ENCODE measurements at places on chromosomes 11 and 22.

- DNase-seq, result peak; percentile 19
Measured at GRCh38 chr22:36486619-36487384, 5.4 kb upstream of the TXN2 start.

DNA sequence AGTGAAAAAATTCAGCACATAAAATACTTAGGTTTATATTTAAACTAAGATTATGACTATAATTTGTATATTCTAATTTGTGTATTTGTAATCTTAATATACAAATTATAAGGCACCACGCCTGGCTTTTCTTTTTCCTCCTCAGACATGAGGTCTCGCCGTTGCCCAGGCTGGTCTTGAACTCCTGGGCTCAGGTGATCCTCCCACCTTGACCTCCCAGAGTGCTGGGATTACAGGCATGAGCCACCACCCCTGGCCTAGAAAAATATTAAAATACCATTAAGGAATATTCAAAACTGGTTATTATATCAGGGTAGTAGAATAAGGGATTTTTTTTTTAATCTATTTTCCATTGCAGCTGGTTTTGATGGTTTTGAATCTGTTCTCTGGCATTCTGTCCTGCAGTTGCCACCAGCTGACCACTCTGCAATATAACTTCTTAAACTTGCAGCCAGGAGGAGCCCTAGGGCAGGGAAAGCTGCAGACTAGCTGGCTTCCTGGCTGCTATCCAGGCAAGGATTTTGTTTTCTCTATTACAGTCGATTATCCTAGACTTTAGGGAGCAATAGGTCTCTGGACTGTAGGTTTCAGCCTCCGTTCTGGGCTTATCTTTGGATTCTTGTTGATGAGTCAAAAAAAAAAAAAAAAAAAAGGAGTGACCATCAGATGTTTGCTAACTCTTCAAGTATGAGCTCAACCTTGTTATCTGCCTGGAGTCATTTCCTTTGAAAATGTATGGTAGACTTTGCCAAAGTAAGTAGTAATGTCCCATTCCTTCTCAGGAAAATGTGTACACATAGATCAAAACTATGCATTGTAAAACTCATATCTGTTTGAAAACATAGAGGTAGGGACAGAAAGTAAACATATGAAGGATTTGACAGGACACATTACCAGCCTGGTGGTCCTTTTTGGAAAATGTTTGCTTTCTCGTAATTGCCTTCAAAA is 13.2 kb downstream of the POLA2 start:
- no peak for DNase-seq

DNA sequence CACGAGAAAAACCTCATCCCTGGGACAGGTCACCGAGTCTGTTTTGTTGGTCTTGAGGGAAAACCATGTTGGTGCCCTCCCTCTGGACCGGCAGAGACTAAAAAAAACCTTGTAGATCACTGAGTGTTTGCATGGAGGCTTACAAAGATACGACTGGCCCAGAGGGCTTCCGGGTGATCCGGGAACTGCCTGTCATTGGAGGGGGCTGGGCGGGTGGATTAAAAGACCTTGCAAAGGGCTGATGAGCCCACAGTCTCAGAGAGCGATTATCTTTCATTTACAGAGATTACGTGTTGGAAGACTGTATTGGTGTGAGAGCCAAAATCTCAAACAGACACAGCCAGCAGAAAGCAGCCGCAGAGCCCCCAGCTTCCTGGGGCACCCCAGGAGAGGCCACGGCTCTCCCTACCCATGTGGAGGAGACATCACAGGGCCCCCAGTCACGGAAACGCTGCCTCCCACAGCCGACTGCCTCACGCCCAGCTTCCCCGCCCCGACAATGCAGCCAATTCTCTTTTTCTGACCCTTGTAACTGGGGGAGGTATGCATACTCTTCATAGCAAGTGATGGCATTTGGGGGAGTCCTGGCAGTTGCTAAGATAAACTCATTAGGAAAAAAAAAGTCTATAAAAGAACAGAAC is 426.4 kb downstream of the CTTN start:
- no peak for DNase-seq

DNA sequence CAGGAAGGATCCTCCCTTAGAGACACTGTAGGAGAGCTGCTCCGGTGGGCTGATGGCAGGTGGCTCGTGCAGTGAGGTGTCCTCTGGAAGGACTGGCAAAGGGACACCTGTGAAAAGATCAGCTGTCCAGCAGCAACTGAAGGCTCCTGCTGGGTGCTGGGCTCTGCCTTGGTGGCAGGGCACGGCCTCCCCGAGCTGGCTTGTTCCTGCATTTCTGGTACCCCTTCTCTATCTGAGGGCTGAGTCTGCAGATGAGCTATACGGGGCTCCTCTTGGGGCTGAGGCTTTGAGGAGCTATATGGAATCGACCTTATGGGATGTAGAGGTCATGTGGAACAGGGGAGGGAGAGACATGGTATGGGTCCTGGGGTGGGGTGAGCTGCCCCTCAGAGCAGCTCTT is 875.8 kb downstream of the BRD1 start:
- no peak for DNase-seq

DNA sequence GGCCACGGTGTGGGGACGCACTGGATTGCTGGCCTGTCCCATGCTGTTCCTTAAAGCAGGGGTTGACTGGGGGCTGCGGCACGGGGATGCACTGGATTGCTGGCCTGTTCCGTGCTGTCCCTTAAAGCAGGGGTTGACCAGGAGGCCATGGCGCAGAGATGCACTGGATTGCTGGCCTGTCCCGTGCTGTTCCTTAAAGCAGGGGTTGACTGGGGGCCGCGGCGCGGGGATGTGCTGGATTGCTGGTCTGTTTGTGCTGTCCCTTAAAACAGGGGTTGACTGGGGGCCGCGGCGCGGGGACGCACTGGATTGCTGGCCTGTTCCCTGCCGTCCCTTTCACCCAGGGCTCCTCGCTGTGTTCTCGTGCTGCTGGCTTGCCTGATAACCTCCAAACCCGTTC is 383.4 kb downstream of the TBC1D22A start:
- DNase-seq, result no peak

- DNase-seq, result no peak
Measured at GRCh38 chr22:30804626-30805025, 110.0 kb downstream of the OSBP2 start.

DNA sequence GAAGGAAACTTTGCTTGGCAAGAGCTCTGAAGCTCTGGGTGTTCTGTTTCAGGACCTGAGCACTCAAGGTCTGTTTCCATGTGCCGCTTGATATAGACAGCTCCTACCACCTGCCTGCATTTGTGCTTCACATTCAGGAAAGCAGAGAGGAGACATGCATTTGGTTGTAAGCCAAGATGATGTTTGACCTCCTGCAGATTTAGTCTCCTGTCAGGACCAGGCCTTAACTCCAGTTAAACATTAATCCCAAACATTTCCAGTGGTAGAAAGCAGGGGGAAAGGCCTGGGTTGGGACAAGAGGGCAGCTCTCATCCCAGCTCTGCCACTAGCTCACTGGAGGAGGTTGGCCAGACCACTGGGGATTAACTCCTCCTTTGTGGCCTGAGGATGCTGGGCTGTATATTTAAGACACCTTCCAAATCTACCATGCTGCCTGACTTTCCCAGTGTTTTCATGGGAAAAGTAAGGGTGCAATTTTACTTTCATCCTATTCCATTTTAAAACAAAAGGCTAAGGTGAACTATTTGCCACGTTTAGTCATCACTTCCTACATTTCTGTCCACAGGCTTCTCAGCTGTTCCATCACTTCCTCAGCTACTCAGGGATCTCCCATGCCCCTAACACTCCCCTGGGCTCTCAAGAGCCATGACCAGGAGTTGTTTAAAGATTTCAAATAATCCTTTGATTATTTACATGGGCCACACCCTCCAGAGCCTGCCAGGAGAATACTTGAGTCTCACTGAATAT is 80.9 kb downstream of the INSC start:
- DNase-seq, result no peak

DNA sequence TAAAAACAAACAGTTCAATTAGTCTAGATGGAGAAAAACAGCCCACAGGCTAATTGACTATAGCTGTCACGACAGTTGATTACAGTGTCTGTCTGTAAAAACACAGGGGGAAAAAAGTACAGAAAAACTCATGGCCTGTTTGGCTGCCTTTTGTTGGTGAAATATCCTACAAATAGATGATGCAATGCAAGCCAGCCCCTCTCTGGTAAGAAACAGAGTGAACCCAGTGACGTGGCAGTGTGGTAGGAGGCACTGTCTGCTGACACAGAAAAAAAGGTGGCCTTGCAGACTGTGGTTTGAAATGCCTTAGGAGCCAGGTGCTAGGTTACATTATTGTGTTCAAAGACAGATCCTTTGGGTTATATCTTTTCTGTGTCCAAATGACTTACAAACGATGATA is 431.4 kb upstream of the CCDC90B start:
- no peak for DNase-seq

- no peak for DNase-seq
Measured at GRCh38 chr22:18088825-18089568, 11.2 kb downstream of the PEX26 start.

- DNase-seq, result no peak
Measured at GRCh38 chr11:133898770-133899115, 53.4 kb upstream of the SPATA19 start.

DNA sequence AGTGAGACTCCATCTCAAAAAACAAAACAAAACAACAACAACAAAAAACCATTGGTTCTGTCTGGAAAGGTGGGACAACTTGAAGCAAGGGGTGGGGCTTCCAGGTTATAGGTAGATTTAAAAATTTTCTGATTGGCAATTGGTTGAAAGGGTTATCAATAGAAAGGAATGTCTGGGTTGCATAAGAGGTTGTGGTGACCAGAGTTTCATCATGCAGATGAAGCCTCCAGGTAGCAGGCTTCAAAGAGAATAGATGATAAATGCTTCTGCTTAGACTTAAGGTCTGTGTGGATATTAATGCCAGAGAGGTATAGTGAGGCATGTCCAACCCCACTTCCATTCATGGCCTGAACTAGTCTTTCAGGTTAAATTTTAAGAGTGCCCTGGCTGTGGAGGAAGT is 116.6 kb downstream of the NAT10 start:
- DNase-seq, result no peak
